ENCODE measurements at places on chromosomes 3 and 15.

GRCh38 chr3:108527817-108528216 lies 17.4 kb upstream of the MYH15 start:
- DNase-seq, result no peak

DNA sequence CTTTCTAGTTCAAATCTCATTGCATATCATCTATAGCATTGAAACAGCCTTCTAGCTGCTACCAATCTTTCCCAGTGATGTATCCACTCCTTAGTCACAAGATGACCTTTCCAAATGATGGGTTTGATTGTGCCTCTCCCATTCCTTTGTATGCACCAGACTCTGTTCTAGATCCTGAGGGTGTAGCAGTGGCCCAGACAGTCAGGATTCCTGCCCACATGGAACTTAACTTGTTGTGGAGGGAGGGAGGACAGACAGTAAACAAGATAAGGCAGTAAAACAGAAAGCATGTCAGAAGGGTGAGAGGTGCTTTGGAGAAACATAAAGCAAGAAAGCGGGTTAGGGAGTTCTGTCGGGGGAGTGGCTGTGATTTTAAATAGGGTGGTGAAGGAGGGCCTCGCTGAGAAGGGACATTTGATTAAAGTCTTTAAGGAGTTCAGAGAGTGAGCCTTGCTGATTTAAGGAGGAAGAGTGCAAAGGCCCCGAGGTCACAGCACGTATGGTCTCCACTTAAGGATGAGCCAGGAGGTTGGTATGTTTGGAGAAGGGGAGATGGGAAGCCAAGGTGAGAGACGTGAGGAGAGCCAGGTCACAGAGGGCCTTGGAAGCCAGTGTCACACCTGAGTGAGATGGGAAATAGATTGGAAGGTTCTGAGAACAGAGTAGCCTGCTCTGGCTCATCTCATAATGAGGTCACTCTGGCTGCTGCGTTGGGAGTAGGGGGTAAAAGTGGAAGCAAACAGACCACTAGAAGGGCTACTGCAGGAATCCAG lies 38.3 kb downstream of the FAM43A start:
- no peak for DNase-seq

DNA sequence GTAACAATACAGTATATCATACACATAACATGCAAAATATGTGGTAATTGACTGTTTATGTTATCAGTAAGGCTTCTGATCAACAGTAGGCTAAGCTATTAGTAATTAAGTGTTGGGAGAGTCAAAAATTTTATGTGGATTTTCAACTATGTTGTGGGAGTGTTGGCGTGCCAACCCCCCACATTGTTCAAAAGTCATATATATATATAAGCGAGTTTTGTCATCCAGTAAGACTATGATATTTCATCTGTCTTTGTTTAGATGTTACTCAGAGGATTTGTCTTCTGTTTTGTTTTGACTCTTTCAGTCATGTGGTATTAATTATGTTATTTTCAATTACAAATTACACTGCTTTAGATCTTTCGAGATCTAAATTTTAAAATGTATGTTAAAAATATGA lies 51.0 kb upstream of the RAP2B start:
- no peak for DNase-seq

GRCh38 chr3:113006359-113007056 lies 15.7 kb downstream of the GTPBP8 start:
- DNase-seq, result no peak

DNA sequence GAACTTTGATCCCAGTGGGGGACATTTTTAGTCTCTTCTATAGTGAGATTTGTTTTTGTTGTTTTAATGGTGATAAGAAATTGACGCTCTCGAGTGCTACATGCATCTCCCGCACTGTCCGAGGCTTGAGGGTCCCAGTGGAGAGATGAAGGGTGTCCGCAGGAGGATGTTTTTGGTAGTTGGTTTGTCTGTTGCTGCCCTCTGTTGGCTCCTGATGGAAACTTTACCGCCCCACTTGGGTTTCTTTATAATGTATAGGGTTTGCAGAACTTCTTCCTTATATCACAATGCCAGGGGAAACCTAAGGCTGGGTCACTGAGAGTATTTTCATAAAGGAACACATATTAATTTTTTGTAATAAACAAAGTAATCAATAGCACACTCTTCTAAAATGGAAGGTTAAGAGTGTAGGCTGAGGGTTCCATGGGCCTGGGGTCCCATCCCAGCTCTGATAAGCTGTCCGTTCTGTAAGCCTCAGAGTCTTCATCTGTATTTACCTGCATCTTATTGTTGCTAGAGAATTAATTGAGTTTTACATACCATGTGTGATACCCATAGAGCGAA lies 185.3 kb upstream of the FEZF2 start:
- no peak for DNase-seq

DNA sequence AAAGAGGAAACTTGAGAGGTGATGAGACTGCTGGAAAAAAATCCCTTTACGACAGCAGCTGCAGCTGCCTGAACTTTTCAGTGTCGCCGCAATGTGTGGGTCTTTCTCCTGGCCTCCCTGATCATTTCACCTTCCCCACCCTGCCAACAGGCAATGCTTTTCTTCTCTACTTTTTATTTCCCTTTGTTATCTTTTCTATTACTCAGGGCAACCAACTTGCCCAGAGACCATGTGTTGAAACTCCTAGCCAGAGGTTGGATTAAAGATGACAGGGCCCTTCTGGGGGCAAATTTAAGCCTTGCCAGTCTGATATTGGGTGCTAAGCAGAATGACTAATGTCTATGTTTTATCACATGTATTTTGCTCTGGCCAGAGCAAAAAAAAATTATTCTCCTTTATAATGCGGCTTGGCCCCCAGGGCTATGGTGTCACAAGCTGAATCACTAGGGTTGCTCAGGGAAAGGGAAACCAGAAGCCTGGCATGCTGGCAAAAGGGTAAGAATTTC lies 51.5 kb upstream of the CFAP20DC start:
- DNase-seq, result no peak

DNA sequence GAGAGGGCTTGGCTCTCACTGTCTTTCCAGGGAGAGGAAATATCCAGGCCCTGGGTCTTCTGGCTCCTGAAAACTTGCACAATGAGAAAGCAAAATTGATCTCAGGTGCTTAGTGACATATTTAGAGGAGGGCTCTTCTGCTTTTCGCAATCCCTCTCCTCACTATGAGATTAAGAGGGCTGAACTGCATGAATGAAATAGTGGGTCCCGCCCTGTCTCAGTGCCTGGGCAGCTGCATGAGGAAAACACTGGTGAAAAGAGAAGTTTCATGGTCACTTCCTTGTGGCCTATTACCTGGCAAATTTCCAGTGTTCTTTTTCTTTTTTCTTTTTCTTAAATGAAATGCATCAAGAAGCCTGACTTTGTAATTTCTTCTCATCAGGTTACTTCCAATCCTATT lies 73.5 kb downstream of the TRAK1 start:
- DNase-seq, result no peak

- no peak for DNase-seq
Observed at GRCh38 chr3:50584391-50584790, 15.1 kb downstream of the HEMK1 start.

Measured in activated effector memory CD4-positive, alpha-beta T cell treated with anti-CD3 and anti-CD28 coated beads, Interleukin-2, amount 50 U/mL, for 16 hours (primary cell).